ENCODE measurements at places on chromosomes 12 and 14.

DNA sequence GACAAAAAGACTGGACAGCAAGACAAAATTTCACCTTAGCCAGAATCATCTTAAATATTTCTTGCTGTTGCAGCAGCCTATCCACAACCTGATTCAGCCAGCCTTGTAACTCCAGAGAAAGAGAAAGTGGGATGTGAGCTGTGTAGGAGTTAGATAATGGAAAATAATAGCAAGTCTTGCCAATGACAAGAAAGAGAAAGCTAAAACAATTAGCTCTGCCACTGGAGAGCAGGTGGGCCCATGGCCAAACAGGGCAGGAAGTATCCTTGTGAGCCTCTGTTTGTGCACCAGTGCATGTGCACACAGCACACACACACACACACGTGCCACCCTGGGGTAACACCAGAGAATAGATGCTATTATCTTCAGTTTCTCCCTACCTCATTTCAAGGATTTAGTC is 106.0 kb upstream of the CCDC196 start:
- no peak for DNase-seq

- peak; percentile 72 for DNase-seq
Observed at GRCh38 chr12:68497702-68498101, 113.0 kb upstream of the RAP1B start.

GRCh38 chr14:52188381-52188780 is 79.1 kb upstream of the PTGDR start:
- DNase-seq: no peak

DNA sequence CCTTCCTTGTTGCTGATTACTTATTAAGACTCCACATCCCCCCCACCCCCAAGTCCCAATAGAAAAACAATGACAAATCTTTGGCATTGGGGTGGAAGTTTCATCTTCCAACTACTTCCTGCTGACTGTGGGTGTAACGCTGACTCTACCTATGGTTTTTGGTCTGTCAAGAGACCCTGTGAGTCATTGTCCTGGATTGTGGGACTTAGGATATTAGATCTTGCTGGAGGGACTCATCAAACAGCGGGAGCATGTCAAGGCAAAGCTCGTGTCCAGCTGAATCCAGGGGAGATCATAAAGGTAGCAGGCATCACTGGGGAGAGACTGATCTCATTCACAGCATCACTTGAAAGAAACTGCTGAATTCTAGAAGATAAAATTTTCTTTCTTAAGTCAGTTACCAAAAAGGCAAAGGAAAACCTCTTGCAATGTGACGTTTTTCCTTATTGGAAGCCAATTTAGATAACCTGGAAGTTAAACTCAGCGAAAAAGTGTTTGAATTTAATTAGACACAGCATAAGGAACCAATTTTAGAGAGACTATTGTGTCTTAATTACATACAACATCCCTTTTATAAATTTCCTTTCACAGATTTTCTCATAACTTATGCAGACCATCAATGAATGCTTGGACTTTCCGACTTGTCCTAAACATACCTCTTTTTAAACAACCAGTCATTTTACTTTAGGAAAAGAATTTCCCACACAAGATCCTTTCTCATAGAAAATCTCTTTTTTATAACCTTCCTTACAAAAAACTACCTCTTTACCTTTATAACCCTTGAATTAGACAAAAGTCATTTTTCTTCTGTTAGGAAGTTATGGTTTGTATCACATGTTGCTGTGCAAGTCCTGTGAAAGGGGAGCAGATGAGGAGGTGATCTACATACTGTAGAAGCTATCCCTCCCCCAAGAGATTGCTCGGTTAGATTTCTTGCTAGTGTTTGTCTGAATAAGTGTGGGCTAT is 94.6 kb upstream of the SCAF11 start:
- no peak for DNase-seq

DNA sequence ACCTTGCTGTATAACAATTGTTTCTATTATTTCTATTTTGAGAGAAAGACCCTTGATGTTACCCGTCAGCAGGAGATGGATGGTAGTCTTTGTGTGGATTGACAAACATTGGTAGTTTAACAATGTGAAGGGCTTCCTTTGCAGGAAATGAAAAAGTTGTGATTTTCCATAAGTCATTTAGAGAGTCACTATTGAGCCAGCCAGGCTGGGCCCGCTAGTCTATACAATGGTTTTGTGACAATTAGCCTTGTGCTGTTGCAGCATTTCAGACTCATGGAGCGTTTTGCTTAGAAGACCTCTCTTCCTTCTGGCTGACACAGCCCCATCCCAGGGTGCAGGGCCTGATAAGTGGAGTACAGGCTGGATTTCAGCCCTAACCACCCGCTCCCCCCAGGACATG is 18.3 kb upstream of the SLC38A2 start:
- DNase-seq: no peak

GRCh38 chr12:109052097-109052413 is 321 bp upstream of the USP30 start:
- no peak for DNase-seq

DNA sequence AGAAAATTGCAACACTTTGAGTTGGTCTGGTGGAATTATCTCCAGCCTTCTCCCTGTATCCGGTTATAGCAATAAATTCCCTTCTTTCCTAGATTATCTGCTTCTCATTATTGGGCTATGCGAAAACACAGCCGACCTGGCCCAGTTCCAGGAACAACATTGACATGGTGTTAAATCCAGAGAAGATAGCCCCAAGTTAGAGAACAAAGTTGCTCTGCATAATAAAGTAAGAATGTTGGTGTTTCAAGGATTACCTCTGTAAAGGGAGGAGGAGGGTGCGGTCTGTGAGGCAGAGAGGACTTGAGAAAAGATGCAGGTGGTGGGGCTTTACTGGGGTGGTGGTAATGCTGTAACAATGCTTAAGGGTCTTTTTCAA is 12.1 kb downstream of the TCL1A start:
- DNase-seq: no peak

DNA sequence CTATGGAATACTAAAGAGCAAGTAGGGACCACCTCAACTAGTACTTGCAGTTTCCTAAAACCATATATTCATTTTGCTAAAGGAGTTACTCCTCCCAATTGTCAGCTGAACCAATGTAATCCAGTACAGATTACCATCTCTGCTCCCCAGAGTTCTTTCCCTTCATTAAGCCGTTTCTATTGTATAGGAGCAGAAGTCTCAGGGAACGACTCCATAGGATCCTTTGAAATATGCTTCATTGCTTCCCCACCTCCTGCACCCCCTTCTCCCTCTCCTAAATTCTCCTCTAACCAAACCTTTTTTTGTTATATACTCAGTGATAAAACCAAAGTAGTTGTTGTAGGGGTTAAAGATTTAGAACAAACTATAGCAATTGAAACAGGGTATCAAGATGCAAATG is 30.7 kb upstream of the LALBA start:
- no peak for DNase-seq

- peak; percentile 28 for DNase-seq
Observed at GRCh38 chr12:89856431-89856830, 147.8 kb upstream of the ATP2B1 start.

DNA sequence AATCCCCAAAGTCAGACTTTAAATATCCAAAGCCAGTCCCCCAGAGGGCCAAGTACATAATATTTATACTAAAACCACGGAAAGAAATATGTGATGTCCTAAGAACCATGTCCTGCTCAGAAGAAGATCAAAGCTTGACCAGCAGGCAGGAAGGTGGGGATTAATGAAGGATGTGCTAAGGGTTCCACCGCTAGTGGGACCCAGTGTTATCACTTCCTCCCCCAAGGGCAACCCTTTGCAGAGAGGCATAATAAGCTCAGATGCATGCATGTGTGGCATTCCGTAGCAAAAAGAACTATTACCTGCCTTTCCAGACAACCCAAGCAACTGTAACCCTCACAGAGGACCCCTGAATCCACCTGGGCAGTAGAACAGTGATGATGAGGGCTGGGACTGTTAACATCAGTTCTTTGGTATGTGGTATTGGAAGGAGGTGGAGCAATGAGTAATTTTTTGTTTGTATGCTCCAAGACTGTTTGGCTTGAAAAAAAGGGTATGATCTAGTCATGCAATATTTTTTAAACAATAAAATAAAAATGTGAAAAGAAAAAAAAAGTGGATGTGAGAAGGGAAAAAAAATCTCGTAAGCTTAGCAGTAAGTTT is 71.7 kb upstream of the ETV6 start:
- DNase-seq: no peak

- no peak for DNase-seq
Observed at GRCh38 chr14:40983604-40984003, 623.1 kb upstream of the LRFN5 start.

GRCh38 chr12:104648756-104649155 is 192.0 kb downstream of the CHST11 start:
- no peak for DNase-seq

DNA sequence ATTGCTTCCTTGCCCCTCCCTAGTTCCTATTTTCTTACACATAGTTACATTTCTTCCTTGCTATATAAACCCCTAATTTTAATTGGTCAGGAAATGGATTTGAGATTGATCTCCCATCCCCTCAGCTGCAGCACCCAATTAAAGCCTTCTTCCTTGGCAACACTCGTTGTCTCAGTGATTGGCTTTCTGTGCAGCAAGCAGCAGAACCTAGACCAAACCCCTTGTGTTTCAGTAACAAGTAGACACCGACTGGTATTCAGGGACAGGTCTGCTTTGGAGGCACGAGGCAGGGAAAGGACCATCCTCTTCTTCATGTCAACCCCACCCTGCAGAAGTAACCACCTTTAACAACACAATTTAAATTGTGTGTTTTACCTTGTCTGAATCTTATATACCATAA is 152.6 kb downstream of the RPAP3 start:
- no peak for DNase-seq

DNA sequence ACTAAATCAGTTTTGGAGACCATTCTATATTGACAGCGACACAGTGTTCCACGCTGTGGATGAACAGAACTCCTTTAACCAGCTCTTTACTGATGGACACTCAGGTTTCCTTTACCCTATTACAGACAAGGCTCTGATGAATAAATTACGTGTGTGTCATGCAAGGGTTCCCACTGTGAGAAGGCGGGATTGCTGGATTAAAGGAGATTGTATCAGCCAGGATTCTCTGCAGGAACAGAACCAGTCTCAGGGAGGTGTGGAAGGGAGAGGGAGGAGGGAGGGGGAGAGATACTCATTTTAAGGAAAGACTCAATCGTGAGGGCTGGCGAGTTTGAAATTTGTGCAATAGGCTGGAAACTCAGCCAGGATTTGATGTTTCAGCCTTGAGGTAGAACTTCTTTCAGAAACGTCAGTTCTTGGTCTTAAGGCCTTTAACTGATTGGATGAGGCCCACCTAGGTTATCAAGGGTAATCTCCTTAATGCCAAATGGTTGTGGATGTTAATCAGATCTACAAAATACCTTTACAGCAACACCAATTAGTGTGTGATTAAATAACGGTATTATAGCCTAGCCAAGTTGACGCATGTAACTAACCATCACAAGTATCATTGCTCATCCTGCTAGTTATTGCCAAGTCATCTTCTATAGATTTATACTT is 104.0 kb downstream of the GCH1 start:
- no peak for DNase-seq

GRCh38 chr12:214003-214741 is at the start of gene SLC6A12:
Gene SLC6A12 (minus strand): TSS chr12:214157. CDS start chr12:209986, 4,171 bp downstream.
- DNase-seq: no peak

DNA sequence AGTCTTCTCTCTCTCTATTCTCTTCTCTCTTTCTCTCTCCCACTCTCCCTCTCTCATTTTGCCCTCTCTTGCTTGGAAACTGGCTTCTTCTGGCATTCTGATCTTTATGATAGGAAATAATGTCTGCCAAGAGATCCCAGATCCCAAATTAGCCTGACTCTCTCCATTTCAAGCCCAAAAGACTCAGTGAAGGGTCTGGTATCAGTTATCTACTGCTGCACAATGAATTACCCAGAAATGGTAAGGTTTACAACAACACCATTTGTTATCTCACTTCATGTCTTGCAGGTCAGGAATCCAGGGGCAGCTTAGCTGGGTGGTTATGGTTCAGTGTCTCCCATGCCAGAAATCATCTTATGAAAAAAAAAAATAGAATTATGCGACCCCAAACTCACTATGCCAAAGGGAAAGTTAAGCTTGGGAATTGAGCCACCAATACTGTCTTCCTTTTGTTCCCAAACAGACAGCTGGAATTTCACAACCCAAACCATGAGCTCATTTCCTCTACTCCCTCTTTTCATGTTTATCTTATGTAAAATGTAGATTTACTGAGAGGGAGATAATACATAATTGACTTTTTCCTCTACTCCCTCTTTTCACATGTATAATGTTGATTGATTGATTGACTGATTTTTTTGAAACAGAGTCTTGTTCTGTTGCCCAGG is 67.8 kb upstream of the FICD start:
- DNase-seq: no peak

DNA sequence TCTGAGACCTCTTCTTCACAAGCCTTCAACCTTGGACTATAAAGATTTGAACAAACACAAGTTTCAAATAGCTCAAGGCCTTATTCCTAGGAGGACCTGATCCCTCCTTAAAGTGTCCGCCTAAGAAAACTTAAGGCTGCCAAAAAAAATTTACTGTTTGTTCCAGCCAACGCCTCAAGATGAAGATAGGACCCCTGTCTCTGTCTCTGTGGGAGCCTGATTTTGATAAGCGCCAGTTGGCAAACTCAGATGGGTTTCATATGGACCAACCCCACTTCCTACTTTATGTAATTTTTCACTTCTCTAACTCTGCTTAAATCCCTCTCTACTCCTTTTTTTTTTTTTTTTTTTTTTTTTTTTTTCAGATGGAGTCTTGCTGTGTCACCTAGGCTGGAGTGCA is 11.0 kb downstream of the FKBP3 start:
- no peak for DNase-seq

- DNase-seq: peak; percentile 46
Observed at GRCh38 chr14:104072586-104072985, 12.9 kb upstream of the ASPG start.

DNA sequence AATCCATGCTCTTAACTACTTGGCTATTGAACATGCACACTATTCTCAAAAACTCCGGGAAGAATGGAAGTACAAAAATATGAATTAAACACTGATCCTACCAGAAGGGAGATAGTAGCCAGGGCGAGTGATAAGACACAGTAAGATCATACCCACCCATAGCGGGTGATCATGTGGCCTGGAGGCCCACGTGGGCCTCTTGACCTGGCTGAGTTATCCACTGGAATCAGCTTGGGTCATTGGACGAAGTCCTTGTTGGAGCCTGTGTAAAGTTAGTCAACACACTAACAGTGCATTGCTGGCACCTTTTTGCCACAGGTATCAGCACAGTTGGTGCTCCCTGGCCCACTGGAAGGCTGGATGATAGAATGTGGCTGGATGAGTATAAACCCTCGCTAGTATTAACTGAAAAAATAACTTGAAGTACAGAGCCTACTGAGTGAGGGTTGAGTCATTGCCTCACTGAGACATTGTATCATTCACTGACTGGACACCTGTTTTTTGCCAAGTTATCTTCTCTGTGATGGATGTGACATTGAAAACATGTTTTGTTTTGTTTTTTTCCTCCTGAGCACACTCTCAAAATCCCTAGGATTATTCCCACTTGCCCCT is 149.2 kb upstream of the FUT8 start:
- DNase-seq: no peak

DNA sequence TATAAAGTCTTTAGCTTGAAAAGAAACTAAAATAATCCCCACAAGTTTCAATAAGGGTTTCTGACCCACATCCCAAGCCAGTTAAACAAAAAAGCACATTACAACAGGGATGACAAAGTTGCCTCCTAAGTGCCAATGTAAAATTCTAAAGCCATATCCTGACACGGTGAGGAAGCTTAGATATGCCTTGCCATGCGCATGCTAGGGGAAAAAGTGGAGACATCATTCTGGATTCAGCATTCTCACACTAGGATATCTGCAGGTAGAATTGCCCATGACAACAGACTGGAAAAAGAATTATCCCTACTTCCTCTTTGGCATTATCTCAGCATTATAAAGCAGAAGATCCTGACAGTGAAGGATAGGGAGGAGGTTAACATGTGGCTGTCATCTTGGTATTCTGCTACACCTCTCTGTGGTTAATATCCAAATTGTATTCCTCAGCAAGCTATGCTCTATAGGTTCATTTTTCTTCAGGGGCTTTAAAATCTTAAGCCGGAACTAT is 4.9 kb downstream of the DUSP6 start:
- no peak for DNase-seq
